ENCODE measurements at places on chromosomes 1 and 21.

DNA sequence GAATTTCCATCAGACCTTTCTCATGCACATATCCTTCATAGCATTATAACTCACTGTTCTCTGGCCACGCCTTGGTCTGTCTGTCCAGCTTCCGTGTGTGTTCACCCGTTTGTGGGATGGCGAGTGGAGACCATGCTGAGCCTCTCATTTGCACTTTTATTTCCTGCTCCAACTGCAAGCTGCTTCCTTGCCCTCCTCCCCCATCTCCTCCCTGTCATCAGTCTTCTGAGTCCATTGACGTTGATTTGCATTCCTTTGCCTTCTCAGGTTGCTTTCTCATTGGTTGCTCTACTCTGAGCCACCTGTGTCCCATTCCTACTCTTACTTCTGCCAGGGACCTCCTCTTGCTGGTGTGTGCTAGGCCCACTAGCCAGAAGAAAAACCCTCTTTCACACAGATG is 146.4 kb downstream of the NOS1AP start:
- no peak for DNase-seq

DNA sequence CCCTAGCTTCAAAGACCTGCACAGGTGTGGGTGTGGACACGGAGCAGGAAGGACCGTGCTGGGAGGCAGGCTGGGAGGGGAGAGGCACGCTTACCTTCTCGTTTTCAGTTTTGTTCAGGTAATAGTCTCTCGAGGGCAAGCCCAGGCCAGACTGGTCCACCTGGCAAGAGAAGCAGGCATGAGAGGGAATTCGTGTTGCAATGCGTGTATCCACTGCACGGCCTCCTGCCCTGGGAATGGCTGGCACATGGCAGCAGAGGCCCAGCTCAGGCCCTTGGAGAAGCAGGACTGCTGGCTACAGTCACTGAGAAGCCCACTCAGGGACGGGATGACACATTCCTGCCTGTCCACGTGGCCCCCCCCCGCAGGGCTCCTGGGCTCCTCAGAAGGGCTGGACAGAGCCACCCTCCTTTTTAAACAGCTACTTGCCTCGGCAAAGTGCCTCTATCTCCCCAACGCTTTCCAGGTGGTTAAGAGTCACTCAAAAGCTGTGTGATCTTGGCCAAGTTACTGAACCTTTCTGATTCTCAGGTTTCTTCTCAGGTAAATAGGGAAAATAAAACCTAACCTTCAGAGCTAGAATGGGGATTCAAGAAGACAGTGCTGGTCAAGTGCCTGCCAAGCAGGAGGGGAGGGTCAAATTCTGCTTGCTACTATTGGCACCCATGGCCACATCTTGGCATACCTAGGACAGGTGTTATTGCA is 32.7 kb downstream of the ECE1 start:
- DNase-seq = no peak

DNA sequence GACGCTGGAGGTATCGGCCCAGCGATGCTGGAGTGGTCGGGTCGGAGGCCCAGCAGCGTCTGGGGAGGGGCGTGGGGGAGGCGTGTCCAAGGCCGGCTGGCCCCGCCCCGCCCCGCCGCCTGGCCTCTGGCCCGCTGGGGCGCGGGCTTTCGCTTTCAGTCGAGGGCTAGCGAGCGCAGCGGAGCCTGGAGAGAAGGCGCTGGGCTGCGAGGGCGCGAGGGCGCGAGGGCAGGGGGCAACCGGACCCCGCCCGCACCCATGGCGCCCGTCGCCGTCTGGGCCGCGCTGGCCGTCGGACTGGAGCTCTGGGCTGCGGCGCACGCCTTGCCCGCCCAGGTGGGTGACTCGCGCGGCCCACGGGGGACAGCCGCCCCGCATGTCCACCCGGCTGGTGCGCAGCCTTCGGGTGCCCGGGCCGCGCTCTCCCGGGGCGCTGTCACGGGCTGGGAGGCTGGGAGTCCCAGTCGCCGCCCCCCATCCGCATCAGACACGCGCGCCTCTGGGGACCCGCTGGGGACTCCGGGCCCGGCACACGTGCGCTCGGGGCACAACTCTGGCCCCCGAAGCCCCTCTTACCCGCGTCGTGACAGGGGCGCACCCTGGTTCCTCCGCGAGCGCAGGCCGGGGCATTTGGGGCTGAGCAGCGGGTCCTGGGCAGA is at the start of gene TNFRSF1B:
Gene TNFRSF1B, plus strand, starts transcription at position 158 of the 659 bp plus-strand sequence. Its CDS starts 101 bp downstream, at position 259.
- DNase-seq = peak; percentile 61

DNA sequence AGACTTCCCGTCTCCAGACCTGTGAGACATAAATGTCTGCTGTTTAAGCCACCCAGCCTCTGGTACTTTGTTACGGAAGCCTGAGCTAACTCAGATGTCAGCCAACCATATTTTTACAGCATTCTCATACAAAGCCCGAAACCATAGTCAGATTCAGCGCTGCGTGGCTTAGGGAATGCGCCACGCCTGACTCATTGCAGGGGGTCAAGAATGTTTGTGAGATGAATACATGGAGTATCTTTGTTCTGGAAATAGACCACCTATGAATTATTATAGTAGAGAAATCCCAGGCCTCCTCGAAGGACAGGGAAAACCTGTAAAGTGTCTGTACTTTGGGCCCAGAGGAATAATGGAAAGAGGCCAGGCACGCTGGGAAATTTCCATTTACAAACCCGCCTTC is 434.8 kb downstream of the CAMTA1 start:
- DNase-seq = no peak

DNA sequence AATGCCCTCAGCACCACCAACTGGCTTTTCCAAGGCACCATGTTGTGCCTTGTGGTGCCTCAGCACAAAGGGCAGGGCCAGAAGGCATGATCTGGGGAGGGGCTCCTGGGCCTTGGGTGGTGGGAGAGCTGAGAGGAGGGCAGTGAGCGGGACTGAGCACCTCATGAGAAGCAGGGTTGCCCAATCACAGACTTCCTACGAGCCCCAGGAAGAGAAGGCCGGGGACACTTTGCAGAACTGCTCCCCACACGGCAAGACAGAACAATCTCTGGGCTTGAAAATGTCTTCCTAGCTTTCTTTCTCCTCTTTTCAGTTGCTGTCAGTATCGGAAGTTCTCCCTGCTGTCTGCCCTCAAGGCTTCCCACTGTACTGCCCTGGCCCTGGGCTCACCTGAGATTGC is 6.8 kb downstream of the KCNJ10 start:
- DNase-seq = no peak

- DNase-seq = no peak
Measured at GRCh38 chr1:29547300-29547699, 311.0 kb downstream of the PTPRU start.

- DNase-seq = no peak
Measured at GRCh38 chr1:185733818-185734735, at the start of gene HMCN1. Gene HMCN1 (plus strand): TSS chr1:185734391. CDS start chr1:185734780, 389 bp downstream.

DNA sequence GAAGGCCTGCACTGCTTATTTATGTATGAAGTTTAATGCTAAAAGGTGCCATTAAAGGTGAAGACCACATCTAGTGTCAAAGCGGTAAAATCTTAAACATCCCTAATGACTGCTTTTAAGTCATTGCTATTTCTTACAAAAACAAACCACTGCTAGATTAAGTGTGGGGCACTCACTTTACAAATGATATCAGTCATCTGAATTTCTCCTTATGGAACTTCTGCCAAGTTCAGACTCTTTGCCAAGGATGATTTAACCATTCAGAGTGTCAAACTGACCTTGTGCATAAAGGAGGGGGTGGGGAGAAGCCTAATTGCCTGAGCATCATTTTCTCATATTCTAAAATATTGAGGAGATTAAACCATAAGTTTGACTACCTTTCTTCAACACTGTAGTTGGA is 271.5 kb downstream of the TGFB2 start:
- no peak for DNase-seq

DNA sequence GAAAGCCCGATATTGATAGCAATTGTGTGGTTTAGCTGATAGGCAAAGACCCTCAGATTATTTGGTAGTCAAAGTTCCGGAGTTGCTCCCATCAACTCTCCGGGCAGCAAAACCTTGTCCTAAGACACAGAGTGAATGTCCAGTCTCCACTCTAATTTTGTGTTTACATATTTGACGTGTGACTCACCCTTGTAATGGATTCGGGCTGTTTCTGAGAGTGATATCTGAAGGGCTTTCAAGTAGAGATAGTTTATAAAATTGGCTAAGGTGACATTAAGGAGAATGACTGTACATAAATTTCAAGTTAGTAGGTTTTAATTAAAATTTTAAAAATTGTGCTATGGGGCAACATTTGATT is 154.2 kb downstream of the CNIH3 start:
- DNase-seq = no peak

- DNase-seq = no peak
Measured at GRCh38 chr1:71339238-71339637, 258.4 kb upstream of the ZRANB2 start.

DNA sequence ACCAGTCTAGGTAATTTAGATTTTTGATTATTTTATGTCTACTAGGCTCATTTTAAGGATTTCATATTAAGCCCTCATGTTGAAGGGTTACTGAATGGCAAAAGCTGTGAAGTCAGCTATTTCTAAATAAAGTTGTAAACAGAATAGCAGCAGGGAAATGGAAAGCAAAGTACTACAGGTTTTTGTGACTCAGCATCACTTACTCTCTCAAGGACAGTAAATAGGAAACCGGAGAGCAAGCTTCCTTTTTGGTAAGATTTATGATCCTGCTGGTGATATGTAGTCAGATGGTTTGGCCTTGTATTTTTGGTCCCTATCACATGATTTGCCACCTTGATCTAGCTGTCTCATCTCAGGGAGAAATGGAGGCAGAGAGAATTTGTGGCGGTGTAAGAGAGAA is 226.0 kb downstream of the RPS6KC1 start:
- no peak for DNase-seq

DNA sequence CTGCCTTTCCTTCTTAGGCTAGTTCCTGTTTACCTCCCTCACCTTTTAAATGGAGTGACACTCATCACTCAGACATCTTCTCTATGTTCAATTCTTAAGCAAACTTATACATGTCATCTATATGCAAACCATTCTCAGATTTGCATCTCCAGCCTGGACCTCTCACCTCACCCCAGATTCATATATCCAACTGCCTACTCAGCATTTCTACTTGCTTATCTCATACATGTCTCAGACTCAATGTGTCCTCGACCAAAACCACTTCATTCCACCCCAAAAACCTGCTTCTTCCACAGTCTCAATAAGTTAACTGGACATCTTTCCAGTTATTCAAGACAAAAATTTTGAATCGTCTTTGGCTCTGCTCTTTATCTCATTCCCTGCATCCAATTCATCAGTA is 62.6 kb downstream of the ERICH3 start:
- DNase-seq = no peak

GRCh38 chr1:205576805-205577761 is 54.7 kb downstream of the ELK4 start:
- DNase-seq = no peak

GRCh38 chr1:2546515-2547209 is 9.5 kb upstream of the TNFRSF14 start:
- DNase-seq = peak; percentile 57

GRCh38 chr1:23422941-23423340 is 1.6 kb downstream of the TCEA3 start:
- no peak for DNase-seq

- DNase-seq = no peak
Measured at GRCh38 chr1:180424848-180425457, 77.4 kb downstream of the ACBD6 start.

- no peak for DNase-seq
Measured at GRCh38 chr1:154496383-154496782, 5.6 kb upstream of the TDRD10 start.

DNA sequence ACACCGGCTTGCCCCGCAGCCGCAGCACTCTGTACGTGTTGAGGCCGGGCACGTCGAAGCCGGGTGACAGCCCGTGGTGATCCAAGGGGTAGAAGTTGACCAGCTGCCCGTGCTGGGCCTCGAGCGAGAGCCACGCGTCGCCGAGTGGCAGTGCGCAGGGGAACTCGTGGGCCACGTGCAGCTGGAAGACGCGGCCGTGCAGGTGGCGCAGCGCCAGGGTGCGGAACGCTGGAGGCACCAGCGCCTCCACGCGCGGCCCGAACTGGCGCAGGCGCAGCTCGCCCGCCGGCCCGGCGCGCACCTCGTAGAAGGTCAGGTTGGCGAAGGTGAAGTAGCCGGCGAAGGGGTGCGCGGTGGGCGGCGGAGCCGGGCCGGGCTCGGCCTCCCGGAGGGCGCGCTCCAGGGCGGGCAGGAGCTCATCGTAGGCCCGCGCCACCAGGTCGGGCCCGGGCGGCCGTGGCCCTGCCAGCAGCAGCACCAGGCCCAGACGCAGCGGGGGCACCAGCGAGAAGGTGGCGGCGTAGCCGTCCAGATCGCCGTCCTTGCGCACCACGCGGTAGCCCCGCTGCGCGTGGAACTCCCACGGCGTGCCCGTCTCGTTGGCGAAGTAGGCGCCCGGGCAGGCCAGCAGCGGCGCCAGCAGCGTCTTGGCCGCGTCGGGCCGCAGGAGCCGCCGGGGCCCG is 19.5 kb downstream of the LACTBL1 start:
- DNase-seq = no peak

- DNase-seq = no peak
Measured at GRCh38 chr1:181936768-181937581, 124.5 kb downstream of the ZNF648 start.

- DNase-seq = no peak
Measured at GRCh38 chr21:17784604-17785402, 34.4 kb downstream of the C21orf91 start.

- no peak for DNase-seq
Measured at GRCh38 chr1:205351984-205352713, 4.6 kb downstream of the KLHDC8A start.

DNA sequence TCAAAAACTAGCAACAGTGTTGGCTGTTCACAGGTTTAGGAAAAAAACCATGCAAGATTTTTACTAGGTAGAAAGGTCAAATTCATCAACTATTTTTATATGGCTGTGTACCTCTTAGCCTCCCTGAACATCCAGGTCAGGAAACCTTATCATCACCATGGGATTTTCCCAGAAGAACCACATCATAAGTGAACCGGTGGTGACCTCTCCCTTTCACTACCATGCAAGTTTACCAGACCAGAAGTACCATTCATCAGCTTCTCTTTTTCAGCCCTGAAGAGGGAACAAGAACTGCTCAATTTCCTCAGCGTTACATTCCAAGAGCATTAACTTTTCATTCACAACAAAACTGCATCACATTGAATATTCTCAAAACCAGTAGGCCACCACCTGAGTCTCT is 5.9 kb downstream of the SSBP3 start:
- DNase-seq = no peak

GRCh38 chr1:82160036-82160435 is 359.3 kb downstream of the ADGRL2 start:
- no peak for DNase-seq

GRCh38 chr1:97739596-97740103 is 181.2 kb downstream of the DPYD start:
- no peak for DNase-seq

DNA sequence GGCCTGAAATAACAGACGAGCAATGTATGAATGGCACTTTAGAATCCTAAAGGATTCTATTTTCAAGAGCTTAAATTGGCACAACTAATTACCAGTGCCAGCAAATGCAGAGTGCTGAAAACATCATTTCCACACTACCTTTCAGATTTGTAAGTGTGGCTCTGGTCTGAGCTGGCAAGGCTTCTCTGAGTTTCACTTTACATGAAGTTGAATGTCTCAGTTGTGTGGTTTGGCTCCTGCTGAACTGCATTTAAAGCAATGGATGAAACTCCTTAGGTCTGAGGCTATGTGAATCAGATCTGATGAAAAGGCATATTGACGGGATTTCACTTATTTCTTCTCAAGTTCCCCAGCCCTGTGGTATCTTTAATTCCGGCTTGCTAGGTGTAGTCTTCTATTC is 114.8 kb upstream of the PTGFR start:
- DNase-seq = no peak
